ENCODE measurements at places on chromosomes 5 and 9.

GRCh38 chr5:177015156-177015555 lies 7.3 kb upstream of the ZNF346 start:
- peak; percentile 3 for DNase-seq

GRCh38 chr5:17267106-17267505 lies 49.7 kb downstream of the BASP1 start:
- DNase-seq, result no peak

DNA sequence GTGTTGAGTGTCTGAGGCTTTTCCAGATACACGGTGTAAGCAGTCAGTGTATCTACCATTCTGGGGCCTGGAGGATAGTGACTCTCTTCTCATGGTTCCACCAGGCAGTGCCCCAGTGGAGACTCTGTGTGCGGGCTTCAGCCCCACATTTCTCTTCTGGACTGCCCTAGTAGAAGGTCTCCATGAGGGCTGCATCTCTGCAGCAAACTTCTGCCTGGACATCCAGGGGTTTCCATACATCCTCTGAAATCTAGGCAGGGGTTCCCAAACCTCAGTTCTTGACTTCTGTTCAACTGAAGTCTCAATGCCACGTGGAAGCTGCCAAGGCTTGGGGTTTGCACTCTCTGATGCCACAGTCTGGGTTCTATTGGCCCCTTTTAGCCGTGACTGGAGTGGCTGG lies 256.6 kb upstream of the ITGA1 start:
- peak; percentile 9 for DNase-seq

DNA sequence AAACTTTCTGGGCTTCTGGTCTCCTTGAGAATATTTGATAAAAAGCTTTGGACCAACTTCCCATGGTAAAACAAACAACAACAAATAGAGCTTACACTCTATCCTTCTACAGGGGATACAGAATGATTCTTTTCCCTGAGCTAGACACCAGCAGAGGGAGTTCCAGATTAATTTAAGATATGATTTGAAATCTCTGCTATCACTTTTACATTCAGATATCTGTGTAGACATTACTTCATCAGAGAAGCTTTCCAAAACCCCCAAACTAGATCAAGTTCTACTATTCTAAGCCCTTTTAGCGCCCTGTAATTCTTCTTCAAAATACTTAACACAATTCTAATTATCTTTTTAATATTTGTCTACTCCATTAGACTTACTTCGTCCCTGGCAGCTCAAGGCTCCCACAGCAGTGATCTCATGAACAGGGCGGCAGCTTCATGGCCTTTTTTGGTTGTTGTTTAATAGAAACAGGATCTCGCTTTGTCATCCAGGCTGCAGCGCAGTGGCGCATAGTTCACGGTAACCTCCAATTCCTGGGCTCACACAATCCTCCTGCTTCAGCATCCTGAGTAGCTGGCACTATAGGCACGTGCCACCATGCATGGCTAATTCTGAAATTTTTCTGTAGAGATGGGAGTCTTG lies 955 bp upstream of the GALNT12 start:
- DNase-seq, result no peak

DNA sequence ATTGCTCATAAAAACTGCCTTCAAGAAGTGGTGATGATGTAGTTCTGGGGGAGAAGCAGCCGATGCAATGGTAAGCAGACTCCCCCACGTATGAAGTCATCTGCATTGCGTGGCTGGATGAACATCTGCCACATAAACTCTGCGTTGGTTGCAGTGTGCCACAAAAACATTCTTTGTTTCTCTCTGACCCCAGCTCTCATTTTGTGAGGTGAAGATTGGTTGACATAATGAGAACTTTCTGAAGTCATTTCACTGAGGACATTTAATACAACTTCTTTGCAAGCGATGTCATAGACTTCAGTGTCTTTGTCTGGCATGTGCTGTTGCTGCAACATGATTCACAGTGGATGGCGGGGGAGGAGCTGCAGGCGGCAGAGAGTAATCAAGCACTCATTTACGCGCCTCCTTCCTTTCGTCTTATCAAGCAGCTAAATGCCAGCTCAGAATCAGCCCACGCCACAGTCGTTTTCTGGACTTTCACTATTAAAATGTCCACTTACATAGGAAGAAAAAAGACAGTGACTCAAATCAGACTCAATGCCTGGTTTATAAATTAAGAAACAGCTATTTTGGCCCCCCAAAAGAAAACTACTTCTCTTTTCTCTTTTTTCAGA lies 91.5 kb upstream of the NFIL3 start:
- peak; percentile 93 for DNase-seq

DNA sequence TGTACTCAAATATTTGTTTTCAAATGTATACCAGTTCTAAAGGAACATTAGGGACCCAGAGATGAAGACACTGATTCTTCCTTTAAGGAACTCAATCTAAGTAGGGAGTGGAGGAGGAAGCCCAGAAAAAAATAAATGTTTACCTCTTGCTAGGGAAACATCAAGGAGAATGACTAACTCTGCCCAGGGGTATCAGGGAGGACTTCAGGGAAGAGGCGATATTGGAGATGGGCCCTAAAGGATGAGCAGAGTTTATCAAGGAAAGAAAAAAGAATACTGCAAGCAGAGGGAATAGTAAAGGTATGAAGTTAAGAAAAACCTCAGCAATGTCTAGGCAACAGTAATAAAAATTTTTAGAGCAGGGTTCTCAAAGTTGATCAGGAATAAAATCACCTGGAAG lies 16.4 kb downstream of the FBXW2 start:
- no peak for DNase-seq

GRCh38 chr5:98103807-98104206 lies 669.7 kb upstream of the RGMB start:
- no peak for DNase-seq

GRCh38 chr5:104345222-104346016 lies 782.8 kb upstream of the NUDT12 start:
- DNase-seq, result peak; percentile 20

DNA sequence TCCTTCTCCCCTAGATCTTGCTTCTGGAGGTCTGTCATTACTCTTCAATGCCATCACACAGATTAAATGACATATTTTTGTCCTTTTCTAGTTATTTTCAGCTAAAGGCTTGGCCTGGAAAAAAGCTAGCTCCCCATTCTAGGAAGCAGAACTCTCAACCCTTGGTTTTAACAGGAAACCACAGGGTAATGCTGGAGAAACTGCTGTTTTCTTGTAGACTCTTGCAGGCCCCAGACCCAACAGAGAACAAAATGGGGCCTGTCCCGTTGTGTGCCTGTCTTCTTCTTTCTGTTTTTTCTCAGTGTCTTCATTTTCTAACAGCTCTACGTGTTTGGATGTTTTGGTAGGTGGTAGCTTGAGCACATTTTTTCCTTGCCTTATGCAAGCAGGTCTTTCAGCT lies 21.5 kb downstream of the DCANP1 start:
- DNase-seq, result no peak

DNA sequence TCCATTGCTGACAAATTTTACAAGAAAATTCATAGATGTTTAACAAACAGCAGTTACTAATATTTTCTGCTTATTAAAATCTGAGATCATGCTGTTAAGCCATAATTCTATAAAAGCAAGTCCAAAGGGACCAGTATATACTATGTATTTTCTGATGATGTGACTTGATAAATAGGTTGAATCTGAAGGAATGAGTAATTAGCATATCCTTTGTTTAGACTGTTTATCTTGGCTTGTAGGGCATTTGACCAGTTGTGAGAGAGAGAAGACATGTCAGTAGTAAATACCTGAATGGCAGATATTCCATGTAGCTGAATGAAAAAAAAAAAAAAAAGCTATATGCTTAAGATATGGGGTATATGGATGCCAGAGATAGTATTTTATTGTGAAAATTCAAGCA lies 14.6 kb downstream of the CPEB4 start:
- no peak for DNase-seq

- peak; percentile 21 for DNase-seq
Observed at GRCh38 chr9:132412089-132412488, 2.1 kb downstream of the CFAP77 start.

DNA sequence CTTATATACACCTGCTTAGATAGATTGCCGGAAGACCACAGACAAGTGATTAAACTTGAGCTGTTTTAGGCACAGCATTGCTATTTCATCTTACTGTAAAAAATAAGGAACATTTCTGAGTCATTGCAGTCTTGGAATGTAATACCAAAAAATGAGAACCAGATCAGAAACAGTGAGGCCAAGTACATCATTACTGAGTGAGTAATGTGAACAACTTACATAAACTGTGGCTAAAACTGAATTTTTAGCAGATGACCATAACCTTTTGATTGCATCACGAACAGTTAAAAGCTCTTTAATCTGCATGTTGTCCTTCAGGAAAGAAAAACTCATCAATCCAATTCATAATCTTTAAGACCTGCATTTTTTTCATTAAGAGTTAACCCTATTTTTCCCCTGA lies 157.1 kb upstream of the FGF10 start:
- no peak for DNase-seq

DNA sequence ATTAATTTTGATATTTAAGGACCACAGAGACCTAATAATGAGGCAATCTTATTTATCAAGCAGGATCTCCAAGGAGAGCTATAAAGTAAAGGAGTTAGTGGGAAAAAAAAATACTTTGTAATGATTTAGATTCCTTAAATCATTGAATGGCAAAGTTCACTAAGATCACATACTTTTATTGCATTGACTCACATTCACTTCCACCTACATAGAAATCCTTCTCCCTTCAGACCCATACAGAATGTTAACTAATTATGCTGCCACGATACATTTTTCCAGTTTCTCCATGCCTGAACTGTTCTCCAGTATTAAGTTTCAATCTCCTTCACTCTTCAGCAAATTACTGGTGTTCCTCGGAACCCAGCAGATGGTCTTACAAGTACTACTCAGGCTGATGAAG lies 388.7 kb downstream of the EFNA5 start:
- no peak for DNase-seq

- DNase-seq, result no peak
Observed at GRCh38 chr5:66661149-66661548, 65.0 kb downstream of the MAST4 start.

- no peak for DNase-seq
Observed at GRCh38 chr5:164000819-164001218, 495.4 kb downstream of the MAT2B start.

GRCh38 chr5:60299944-60300343 lies 400.0 kb downstream of the DEPDC1B start:
- DNase-seq, result no peak

DNA sequence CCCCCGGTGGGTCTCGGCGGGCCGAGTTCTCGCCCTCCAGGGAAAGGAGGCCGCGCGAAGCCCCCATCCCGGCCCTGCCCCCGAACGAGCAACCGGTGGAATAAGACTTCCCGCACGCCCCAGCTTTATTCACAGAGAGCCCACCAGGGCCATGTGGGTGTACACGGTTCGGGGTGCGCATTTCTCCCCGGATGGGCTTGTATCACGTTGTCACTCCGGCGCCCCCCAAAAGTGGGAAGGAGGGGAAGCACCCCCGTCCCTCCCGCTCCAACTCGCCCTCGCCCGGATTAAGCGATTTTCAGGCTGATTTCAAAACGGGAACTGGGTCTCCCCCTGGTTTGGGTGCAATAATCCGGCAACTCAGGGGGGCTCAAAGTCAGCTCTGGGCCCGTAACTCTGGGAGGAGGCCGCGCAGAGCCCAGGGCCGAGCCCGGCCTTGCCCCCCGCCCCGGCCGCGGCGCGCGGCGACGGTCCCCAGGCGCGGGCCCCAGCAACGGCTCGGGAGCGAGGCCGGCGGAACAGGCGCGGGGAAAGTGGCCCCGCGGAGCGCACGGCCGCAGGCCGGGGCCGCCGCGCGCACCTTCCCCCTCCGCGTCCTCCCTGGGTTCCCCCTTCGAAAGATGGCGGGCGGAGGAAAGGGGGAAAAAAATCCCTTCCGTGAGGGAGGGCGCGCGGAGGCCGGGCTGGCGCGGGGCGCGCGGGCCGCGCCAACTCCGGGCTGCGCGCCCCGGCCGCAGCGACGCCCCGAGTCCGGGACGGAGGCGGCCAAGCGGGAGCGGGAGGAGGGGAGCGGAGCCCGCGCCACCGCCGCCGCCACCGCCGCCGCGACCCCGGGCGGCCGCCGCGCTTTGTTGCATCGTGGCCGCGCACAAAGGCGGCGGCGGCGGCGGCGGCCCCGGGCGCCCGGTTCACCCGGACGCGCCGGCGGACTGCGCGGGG lies 644 bp downstream of the BRD3 start:
- peak; percentile 55 for DNase-seq

GRCh38 chr5:915946-916345 lies 23.3 kb downstream of the TRIP13 start:
- DNase-seq, result no peak

GRCh38 chr9:2964470-2964869 lies 120.6 kb upstream of the PUM3 start:
- DNase-seq, result no peak

GRCh38 chr5:10498350-10498749 lies 56.7 kb downstream of the ROPN1L start:
- peak; percentile 22 for DNase-seq

DNA sequence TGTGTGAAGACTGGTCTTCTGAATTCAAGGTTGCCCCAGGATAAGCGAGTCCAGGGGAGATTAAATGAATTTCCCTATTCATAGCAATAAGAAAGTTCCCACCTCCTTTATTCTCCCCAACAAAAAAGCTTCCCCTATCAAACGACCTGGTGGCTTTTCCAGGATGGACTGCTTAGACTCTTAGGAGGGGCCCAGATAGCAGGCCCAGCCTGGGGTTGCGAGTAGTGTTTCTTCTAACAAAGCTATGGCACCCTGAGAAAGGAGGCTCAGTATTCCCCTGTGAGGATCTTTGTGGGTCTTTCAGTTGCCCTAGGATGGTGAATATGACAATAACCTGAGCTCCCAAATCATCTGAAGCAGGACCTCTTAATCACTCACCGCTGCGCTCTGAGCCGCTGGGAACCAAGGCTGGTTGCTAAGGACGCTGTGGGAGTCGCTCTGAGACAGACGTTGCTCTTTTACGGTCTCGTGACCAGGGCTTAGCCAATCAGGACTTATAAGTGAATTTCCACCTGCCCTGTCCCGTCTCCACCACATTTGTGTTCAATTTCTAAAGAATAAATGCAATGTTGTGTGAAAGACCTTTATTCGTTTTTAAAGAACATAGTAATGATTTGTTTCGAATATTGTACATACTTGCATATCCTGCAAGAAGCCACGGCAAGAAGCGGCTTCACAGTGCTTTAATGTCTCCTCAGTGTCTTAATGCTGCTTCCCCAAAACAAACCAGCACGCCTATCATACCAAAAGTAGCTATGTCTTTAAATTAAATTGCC lies at the start of gene TMEM232:
Gene TMEM232, minus strand, starts transcription at position 423 of the 776 bp plus-strand sequence. CDS start 59,319 bp downstream, outside the sequence.
- DNase-seq, result peak; percentile 91

GRCh38 chr9:95461448-95462248 lies 55.1 kb downstream of the PTCH1 start:
- no peak for DNase-seq

DNA sequence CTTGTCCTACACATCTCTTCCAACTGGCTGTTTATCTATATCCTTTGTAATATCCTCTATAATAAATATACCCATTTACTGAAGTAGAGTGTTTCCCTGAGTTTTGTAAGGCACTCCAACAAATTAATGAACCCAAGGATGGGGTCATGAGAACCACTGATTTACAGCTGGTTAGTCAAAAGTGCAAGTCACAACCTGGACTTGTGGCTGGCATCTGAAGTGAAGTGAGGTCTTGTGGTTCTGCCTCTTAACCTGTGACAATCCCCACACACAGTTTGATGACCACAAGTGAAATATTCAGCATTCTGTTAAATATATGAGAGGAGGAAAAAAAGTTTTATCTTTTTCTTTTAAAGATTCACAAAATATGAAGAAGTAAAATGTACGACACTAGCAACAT lies 126.1 kb downstream of the NR2F1-AS1 start:
- peak; percentile 25 for DNase-seq

All from OCI-M1 (cell line).